Cardiac muscle cell (in vitro differentiated cells and primary cell): ENCODE measurements at places on chromosomes 2 and 18.

DNA sequence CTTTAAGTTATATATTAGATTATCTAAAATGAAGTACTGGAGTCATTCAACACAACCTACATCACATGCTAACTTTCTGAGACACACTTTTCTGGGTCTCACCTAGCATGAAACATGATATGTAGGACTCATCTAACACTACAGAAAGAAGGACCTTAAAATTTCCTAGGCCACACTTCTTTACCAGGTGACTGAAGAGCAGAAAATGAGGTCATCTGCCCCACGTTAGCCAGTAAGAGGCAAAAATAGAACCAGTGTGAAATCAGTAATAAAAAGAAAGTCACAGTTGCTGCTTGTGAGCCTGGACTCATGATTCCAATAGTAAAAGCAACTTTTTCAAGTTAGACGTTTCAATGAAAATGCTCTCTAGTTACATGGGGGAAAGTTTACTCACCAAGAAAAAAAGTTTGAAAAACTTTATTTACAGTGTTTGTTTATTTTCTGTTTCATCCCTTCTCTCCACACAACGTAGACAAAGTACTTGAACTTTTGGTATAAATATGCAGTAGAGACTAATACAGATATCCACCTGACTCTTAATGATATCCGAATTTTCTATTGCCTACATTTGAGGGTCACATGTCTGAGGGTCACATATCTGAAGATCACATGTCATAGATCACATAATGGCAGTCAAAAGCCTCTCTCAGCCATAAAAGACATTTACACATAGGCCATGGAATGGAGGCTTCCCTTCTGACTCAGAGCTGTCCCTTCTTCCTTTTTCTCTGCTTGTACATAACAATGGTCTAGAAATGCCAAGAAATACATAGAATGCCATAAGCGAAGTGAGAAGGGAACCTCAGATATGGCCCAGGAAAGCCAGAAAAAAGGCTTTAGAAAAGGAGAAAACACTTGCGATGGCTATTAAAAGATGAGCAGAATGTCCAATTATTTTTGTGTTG, 362.9 kb downstream of the ZEB2 start:
- no peak for DNase-seq

GRCh38 chr2:205650931-205651330, 31.4 kb upstream of the NRP2 start:
- DNase-seq: no peak

GRCh38 chr2:127342101-127342500, 45.7 kb downstream of the MAP3K2 start:
- no peak for DNase-seq

DNA sequence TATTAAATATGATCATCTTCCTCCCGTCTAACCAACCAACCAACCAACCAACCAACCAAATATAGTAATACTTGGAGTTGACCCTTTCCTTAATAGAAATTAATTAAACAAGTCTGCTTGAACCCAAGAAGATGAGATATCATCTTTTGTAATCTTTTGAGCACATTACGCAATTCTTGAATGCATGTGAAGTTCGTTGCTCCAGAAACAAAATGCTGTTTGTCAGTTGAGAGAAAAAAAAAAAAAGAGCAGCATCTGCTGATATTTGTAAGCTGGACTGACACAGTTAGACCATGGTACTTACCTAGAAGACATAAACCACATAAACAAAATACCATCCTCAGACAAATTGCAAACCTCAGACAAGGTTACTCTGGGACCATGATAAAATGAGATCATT, 9.2 kb upstream of the SERPINB2 start:
- no peak for DNase-seq

GRCh38 chr2:195458936-195459335, 198.1 kb upstream of the SLC39A10 start:
- DNase-seq: no peak

GRCh38 chr2:231908584-231908983, 17.6 kb downstream of the NPPC start:
- DNase-seq: no peak

DNA sequence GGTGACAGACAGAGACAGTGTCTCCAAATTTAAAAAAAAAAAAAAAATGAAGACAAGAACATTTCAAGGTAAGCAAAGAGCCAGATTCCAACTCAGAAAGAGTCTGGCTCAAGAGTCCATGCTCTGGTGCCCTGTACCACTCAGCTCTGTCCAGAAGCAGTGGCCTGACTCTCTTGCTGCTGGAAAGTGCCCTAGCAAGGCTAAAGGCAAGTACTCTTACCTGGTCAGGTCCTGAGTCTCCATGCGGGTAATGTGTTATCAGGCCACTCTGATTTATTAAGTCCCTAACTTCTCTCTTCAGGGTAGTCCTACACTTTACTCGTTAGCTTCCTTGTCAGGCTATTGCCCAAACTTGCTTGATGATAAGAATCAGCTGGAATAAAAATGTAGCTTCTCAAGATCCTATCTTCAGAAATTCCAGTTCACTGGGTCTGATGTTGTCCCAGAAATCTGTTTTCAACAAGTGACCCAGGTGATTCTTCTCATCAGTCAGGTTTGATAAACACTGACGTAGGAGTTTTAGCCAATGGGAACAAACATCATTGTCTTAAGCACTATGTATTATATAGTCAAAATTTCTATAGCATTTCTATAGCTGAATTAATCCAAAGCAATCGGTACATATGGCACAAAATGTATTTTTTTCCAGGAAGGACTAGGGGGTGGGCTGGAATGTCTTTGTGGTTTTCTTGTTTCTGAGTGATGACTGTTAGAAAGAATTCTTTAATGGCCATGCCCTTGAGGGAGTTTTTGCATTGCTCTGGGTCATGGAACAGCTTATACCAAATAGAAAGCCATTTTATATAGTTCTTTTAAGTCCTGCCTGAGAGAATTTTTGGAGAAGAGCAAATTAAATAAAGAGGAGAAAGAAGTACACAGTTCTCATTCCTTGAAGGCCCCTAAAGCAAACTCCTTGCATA, 139.9 kb upstream of the DNMT3A start:
- peak; percentile 38 for DNase-seq

GRCh38 chr2:50720697-50721315, 311.1 kb downstream of the NRXN1 start:
- DNase-seq: peak; percentile 18

DNA sequence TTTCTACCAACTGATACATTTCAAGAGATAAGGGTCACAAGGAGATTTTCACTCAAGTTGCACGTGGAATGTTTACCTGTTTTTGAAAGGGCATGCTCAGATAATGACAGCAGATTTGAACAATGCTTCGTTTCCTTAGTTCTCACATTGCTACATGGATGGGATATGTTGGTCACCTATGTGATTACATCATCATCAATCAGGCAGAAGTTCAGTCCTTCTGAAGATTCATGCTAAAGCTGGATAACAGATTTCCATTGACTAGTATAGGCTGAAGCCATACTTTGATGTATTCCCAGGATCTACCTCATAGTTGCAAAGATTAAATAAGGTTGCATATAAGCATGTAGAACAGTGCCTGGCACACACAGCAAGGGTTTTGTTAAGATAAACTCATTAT, 19.7 kb downstream of the TCF7L1 start:
- no peak for DNase-seq

- DNase-seq: peak; percentile 65
Measured at GRCh38 chr2:1024981-1025380, 74.3 kb downstream of the SNTG2 start.

- no peak for DNase-seq
Measured at GRCh38 chr2:208643145-208643544, 236.6 kb downstream of the PTH2R start.

DNA sequence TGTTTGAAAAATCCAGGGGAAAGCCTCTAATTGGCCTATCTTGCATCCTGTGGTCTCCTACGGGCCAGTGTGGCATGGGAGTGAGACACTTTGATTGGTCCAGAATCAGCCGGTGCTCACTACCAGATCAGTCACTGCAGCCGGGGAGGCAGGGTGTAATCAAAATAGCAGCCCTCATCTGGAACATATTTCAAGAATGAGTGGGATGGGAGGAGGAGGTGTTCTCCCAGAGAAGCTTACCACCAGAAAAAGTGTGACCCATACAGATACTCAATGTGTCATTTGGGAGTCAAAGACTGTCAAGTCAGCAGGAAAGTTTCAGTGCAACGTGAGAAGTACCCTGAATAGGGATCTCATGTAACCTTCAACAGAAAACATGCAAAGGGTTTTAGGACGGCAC, 393.9 kb upstream of the SLC14A2 start:
- peak; percentile 9 for DNase-seq

- peak; percentile 53 for DNase-seq
Measured at GRCh38 chr2:28976584-28976983, 4.5 kb upstream of the TOGARAM2 start.

GRCh38 chr2:39603436-39603835, 62.3 kb upstream of the TMEM178A start:
- DNase-seq: peak; percentile 71

GRCh38 chr2:179861027-179861415, 391 bp downstream of the ZNF385B start:
- DNase-seq: peak; percentile 14

DNA sequence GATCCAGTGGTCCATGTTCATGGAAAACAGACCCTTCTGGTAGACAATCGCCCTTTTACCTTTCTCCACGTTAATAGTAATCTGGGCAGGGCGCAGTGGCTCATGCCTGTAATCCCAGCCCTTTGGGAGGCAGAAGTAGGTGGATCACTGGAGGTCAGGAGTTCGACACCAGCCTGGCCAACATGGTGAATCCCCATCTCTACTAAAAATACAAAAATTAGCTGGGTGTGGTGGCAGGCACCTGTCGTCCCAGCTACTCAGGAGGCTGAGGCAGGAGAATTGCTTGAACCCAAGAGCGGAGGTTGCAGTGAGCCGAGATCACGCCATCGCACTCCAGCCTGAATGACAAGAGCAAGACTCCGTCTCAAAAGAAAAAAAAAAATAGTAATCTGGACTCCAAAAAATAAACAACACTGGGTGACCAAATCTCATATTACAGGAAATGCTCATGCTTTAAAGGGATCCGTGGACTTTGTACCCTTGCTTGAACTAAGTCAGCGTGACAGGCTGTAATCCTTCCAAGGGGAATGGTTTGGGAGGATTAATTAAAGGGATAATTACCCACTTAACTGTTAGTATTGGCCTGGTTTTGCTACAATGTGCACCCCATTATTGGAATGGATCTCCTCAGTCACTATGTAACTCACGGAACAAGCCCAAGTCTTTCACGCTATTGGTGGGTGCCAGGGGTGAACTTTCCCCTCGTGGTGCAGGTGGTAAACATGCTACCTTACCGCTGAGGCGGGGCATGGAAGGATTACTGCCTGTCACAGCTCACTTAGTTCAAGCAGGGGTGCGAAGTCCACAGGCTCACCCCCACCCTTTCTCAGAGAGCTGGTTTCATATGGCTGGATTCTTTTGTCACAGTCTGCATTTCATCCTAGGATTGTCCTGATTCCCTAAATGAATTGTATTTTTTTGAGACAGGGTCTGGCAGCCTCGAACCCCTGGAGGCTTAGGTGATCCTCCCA, 36.7 kb downstream of the PROC start:
- no peak for DNase-seq

DNA sequence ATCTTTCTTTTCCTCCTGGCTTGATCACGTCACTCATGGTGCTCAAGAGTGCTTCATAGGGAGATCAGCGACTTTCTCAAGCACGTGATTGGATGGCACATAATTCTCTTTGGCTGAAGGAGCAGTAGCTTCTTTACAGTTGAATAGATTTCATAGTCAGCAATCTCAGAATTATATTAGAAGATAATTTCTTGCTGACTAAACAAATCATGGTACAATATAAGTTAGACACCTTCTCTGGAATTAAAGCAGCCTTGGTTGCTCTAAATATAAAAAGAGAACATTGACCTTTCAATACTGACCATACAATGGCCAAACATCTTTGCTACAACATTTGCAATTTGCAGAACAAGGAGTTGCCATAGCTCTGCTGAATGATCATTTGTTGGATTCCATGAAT, 238.5 kb upstream of the CHST9 start:
- no peak for DNase-seq

GRCh38 chr2:235227590-235227989, 266.3 kb upstream of the AGAP1 start:
- no peak for DNase-seq

- DNase-seq: no peak
Measured at GRCh38 chr2:54048117-54048785, 67.2 kb upstream of the ACYP2 start.

DNA sequence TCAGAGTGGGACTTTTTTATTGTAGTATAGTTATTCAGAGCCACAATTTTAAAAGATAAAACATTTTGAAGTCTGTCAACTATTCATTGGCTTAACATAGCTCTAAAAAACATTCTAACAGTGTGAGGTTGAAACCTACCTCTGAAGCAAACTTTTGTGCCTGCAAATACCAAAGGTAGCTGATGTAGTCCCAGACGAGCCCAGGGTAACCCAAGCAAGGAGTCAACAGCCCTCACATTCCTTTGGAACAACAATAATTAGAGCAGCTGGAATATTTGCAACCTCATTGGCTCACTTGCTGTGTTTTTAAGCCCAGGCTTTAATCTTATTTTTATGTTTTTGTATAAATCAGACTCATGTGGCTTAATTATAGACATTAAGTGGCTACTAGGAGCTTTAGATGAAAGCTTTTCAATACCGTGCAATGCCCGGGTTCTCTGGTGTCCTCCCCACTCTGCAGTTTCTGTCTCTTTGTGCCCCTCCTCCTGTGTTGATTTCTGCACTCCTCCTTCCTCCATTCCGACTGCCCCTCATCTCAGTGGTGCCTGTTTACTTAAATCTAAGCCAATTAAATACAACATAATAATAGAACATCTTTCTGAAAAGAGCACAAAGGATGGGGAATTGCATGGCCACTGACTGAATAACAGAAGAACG, 157.9 kb upstream of the UNC80 start:
- no peak for DNase-seq

- no peak for DNase-seq
Measured at GRCh38 chr18:30211112-30211511, 831.4 kb downstream of the DSC3 start.

DNA sequence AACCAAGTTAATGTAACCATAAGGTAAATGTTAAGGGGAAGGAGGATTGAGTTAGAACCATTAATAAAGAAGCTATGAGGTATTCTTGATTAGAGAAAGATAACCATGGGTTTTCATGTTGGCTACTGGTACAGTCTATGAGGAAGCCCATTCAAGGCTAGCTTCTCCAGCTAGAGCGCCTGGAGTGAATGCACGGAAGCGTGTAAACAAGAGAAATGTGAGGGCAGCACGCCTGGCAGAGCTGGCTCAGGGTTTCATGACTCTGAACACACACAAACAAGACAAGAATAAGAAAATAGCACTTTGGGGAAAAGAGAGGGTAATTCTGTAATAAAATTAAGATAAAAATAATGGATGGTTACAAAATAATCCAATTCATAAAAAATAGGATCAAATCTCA, 255.3 kb downstream of the PDE11A start:
- no peak for DNase-seq
